ENCODE measurements at places on chromosomes 12 and 14.

GRCh38 chr12:51210690-51211395 lies 7.0 kb downstream of the POU6F1 start:
- no peak for DNase-seq

- DNase-seq = no peak
Measured at GRCh38 chr12:60529723-60530122, 933.9 kb downstream of the SLC16A7 start.

GRCh38 chr12:43407816-43408645 lies 144.0 kb downstream of the ADAMTS20 start:
- DNase-seq = no peak

DNA sequence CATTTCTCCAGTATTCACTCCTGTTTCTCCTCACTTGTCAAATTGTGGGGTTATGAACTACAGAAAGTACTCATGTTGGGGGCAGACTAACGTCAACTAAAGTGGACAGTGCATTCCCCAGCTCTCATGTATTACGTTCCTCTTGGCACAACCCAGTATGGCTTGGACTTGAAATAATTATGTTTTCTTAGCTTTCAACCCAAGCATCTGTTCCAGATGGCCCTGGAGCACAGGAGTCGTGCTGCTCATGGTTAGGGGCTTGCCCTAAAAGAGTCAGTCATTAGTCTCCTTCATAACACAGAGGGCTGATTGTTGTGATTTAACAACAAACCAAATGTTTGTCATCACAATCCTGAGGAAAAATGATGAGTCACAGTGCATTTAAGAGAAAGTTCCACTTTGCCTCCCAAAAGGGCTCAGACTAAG lies 154.4 kb downstream of the RPAP3 start:
- DNase-seq = no peak

DNA sequence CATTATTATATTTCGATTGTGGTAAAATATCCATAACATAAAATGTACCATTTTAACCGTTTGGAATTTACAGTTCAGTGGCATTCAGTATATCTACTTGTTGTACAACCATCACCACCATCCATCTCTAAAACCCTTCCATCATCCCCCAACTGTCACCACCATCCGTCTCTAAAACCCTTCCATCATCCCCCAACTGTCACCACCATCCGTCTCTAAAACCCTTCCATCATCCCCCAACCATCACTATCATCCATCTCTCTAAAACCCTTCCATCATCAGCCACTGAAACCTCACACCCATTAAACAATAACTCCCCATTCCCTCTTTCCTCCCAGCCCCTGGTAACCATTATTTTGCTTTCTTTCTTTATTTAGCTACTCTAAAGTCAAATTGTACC lies 144.2 kb upstream of the EEA1 start:
- DNase-seq = no peak

GRCh38 chr12:14769969-14770495 lies 33.2 kb downstream of the WBP11 start:
- peak; percentile 69 for DNase-seq

Measured in cerebellum (tissue), 4 donors.